ENCODE measurements at places on chromosomes 1 and 21.
A peak's percentile ranks its signal among the peaks of the same experiment; 100 is the strongest.

DNA sequence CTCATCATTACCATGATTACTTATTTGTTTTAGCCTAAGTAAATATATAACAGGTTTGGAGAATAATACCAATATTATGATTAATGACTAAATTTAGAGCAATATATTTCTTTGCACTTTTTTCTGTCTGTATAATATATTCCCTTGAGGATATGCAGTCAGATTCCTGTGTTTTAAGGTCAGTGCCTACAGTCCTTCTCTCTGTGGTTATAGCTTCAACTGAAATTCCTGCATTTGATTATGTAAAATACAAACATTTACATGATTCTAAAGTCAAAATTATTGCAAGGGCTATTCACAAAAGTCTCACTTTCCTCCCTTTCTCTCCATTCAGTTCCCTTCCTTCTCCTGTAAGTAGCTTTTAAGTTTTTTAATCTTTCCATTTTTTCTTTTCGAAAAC, 142.9 kb upstream of the COL6A1 start:
- no peak for DNase-seq

DNA sequence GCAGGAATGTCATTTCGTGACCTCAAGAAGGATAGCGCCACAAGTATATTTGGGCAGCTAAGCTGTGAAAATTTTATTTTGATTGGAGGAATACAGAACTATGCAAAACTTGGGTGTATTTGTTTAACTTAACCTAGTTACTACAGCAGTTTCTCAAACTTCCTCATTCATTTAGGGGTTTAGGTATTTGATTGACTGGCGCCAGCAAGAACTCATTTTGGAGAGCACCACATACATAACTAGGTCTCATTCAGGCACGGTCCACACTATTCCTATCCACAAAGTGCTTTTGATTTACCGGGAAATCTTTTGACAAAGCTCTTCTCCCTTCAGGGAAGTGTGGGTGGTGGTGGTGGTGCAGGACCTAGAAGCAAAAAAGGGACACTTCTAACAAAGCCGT, 155.1 kb upstream of the NRIP1 start:
- DNase-seq, result no peak

DNA sequence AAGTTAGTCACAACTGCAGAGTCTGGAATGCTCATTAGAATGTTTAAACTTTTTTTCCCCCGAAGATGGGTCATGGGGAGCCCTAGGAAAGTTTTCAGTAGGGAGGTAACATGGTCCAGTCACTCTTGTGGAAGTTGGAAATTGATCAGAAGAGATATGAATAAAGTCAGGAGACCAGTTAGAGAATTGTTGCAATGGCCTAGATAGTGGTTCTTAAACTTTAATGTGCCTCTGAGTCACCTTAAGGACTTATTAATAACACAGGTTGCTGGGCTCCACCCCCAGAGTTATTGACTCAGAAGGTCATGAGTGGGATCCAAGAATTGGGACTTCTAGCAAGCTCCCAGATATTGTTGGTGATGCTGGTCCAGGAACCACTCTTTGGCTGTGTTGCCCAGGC, 3.2 kb upstream of the TFAP2E start:
- DNase-seq, result no peak

- DNase-seq, result no peak
These were observed 146.4 kb upstream of the TIAM1 start for GRCh38 chr21:31490443-31490842.

GRCh38 chr1:62962014-62962812, 178.3 kb downstream of the ATG4C start:
- DNase-seq, result no peak

- DNase-seq, result no peak
These were observed 41.5 kb downstream of the COP1 start for GRCh38 chr1:176165573-176165972.

GRCh38 chr1:144551543-144552424, 40.9 kb upstream of the PPIAL4F start:
- peak; percentile 76 for DNase-seq

DNA sequence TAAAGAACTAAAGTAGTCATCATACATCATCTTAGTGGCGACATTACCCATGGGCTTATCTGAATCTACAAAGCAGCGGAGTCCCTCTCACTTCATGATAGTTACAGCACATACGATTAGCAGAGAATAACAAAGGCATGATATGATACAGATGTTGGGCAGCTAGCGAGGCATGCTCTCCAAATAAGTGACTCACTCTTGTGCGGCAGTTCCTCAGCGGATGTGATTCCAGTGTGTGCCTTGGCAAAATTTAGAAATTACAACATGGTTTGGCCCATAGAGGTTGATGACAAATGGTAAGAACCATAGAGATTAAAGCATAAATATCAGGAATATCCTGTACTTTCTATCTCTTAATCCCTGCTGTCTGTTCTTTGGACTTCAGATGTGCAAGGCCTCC, 48.1 kb upstream of the PAXBP1 start:
- DNase-seq, result no peak

GRCh38 chr1:101150670-101151069, 86.1 kb upstream of the S1PR1 start:
- DNase-seq, result no peak

GRCh38 chr21:38879912-38880576, 74.3 kb downstream of the ETS2 start:
- no peak for DNase-seq

DNA sequence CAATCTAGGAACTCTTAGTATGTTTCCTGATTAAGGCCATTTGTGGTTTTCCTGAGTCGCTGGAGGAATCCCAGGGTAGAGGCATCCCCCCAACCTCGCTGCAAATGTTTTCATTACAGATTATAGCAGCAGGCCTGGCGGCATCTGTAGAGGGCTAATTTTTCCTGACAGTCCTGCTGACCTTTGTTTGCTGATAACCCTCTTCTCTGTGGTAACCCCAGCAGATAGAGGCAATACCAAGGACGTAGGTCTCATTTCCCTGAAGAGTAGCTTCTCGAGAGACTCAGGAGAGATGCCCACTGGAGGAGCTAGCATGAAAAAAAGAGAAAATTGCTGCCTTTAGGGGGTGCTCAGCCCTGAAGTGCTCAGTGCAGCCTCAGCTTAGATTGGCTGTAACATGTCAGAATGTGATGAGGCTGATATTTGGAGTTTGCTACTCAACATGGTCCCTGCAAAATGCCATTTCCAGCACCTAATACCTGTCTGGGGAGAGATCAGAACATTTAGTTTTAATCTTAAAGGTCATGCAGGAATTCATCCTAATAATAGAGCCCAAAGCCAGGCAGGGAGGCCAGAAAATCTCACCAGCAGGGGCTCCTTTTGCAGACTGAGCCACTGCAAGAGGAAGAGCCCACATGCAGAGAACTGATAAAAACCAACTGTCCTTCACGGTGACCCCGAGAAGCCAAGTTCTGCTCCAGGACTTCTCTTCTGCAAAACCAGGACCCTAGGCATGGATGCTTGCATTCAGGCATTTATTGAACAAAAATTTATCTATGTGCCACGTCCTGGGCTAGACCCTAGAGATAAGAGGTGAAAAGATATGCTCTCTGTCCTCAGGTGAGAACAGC, 184.5 kb downstream of the KAZN start:
- DNase-seq, result peak; percentile 82

DNA sequence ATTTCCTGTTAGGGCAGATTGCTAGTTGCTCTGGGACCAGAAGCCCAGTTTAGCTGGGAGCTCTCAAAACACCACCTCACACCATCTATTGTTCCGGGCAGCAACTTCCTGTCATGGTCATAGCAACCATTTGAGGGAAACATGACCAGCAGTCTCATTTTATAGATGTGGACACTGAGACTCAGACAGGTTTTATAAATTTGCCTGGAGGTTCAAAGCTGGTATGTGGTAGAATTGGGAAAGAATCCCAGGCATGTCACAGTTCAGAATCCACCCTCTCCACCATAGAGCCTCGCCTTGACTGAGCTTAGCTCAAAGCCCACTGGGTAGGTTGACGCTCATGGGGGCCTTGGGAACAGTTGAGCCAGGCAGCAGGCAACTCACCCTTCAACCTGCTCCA, 14.0 kb upstream of the TRIM67 start:
- DNase-seq, result no peak

DNA sequence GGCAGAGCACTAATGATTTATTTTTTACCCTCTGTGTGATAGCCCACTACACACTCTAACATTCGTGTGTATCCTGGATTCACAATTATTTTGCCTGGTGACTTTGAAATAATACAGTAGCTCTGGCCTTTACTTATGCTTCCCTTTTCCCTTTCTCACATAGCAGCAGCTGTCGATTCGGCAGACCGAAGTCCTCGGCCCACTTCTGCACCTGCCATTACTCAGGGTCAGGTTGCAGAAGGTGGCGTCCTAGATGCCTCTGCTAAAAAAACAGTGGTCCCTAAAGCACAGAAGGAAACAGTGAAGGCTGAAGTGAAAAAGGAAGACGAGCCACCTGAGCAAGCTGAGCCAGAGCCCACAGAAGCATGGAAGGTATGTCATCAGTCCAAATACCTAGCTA, 70.8 kb downstream of the TMEM200B start:
- no peak for DNase-seq

DNA sequence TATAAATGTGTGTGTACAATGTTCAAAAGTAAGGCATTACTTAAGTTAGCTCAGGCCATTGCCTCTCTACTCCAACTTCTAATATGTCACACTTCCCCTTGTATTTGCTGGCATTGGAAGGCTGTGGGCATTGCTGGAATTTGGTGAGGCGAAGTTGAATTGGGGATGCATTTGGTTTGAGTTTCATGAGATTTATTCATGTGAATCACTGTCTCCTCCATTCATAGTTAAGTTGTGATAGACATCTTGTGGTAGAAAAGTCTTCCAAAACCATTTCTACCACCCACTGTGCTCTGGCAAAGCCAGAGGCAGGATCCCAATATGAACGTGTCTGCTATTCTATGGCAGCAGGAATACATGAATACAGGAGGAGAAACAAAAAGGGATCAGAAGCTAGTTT, 397.8 kb upstream of the USP24 start:
- no peak for DNase-seq

DNA sequence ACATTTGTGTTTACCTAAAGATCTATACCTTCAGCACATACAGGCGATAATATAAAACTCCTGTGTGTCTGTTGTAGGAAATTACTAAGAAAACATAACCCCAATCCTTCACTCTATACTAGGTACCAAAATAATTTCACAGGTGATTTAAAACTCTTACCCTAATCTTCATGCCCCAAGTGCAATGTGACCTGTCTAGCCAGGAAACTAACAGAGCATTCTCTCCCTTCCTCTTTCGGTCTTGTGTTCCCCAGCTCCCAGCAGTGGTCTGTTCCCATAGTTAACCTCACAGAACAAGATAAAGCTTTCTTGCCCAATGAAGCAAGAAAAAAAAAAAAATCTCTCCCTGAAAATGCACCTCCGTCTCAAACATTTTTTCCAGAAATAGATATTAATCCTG, 493.5 kb downstream of the DPYD start:
- DNase-seq, result no peak

DNA sequence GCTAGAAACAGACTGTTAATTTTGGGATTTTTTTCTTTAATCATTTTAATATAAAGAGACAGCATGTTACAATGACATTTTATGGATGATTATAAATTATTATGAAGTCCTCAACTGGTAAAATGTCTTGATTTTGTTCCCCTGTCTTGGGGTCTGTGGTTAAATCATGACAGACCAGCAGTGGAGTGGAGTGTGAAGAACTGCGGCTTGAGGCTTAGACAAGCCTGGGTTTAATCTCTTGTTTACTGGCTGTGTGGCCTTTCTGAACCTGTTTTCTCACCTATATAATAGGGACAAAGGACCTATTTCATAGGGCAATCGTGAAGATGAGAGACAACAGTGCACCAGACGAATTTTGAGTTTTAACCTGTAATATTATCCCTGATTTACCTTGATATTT, 1.8 kb upstream of the UMODL1 start:
- DNase-seq, result no peak

GRCh38 chr1:206461602-206462455, 8.4 kb upstream of the IKBKE start:
- peak; percentile 74 for DNase-seq

- no peak for DNase-seq
These were observed 9.4 kb upstream of the FAM76A start for GRCh38 chr1:27716262-27716895.

DNA sequence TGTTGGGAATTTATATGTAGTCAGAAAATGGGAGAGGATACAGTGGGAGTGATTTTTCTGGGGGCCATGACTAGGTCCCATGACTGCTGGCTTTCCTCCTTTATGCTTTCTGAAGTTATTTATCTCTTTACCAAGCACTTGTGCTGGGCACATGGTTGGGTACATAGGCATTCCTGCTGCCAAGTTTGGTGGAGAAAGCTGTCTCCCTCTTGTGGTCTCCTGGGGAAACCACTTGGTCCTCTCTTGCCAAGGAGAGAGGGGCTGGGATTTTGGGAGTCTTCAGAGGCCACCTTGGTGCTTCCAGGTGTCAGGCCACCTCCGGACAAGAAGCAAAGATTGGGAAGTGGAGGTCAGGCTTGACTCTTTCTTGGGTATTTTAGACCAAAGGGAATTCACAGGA, 120.2 kb upstream of the KCNE2 start:
- DNase-seq, result peak; percentile 46

DNA sequence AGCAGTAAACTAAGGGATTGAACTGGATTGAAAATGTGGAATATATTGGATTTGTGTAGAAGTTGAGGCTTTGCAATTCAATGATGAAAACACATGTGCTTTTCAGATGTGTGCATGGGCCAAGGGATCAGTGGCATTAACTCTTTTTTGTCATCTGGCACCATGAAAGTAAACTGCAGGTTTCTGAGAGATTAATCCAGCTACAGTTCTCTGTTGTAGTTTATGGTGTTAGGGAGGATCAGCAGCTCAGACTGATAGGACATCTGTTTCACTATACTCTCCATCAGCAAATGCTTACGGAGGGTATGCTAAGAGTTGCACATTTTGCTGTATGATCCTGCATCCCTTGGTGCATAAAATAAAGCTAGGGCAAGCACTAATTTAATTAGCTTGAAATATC, 82.6 kb downstream of the C1orf21 start:
- DNase-seq, result no peak

DNA sequence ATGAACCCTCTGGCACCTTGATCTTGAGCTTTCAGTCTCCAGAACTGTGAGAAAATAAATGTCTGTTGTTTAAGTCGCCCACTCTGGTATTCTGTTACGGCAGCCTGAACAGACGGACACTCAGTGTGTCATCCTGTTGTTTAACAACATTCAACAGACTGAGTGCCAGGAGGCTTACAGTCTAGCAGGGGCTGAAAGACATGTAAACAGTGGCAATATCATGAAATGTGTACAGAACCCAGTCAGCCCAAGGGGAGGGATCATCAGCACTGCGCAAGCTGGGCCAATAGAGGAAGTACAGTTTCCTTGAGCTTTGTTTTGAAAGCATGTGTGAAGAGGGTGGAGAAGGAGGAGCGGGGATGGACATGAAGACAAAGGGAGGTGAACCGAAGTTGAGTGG, 13.6 kb downstream of the DIP2A start:
- DNase-seq, result no peak
